DMS153 (cell line): ENCODE measurements at places on chromosomes 16 and 17.
A peak's percentile ranks its signal among the peaks of the same experiment; 100 is the strongest.

DNA sequence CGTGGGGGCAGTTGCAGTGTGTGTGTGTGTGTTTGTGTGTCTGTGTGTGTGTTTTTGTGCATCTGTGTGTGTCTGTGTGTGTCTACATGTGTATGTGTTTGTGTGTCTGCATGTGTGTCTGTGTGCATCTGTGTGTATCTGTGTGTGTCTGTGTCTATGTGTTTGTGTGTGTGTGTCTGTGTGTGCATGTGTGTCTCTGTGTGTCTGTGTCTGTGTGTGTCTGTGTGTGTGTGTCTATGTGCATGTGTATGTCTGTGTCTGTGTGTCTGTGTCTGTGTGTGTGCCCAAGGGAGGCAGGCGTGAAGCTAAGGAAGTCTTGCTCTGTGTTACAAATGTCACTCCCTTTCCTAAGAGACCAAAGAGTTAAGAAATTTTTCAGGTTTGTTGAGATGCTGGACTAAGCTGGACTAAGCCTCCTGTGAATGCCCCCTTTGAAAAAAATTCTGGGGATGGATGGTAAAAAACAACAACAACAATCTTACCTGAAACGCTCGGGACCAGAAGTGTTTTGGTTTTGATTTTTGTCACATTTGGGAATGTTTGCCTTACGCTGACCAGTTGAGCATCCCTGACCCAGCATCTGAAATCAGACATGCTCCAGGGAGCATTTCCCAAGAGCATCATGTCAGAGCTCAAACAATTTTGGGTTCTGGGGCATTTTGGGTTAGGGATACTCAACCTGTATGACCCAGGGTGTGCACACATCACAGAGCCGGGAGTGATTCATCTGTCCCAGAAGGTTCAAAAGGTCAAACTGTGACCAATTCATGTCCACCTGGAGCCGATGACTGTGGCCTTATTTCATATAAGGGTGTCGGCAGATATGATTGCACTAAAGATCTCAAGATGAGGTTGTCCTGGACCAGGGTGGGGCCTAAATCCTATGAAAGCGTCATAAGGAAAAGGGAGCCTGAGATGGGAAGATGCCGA, 48.6 kb upstream of the ZNF469 start:
- DNase-seq = no peak

- no peak for DNase-seq
Measured at GRCh38 chr17:55072898-55073297, 104.3 kb downstream of the STXBP4 start.

- DNase-seq = no peak
Measured at GRCh38 chr16:28257256-28257655, 35.1 kb upstream of the SBK1 start.

- DNase-seq = no peak
Measured at GRCh38 chr17:49851387-49852291, 3.8 kb upstream of the TAC4 start.

DNA sequence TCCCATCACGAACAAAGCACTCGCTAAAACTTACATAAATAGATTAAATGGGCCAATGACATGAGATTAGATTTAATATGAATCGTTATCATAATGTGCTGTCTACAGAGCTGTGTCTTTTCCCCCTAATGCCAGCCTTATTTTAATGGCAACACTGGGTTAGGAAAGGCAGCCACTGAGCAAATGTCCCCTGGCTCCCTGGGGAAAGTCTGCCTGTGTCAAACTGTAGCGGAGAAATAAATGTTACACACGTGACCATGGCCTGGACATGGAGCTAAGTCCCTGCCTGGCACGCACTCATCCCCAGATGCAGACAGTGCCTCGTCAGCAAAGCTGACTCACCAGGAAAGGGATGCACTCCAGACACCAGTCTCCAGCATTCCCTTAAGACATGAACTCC, 61.3 kb upstream of the SDK2 start:
- peak; percentile 84 for DNase-seq

GRCh38 chr17:48539177-48539576, 5.7 kb downstream of the HOXB2 start:
- DNase-seq = no peak

DNA sequence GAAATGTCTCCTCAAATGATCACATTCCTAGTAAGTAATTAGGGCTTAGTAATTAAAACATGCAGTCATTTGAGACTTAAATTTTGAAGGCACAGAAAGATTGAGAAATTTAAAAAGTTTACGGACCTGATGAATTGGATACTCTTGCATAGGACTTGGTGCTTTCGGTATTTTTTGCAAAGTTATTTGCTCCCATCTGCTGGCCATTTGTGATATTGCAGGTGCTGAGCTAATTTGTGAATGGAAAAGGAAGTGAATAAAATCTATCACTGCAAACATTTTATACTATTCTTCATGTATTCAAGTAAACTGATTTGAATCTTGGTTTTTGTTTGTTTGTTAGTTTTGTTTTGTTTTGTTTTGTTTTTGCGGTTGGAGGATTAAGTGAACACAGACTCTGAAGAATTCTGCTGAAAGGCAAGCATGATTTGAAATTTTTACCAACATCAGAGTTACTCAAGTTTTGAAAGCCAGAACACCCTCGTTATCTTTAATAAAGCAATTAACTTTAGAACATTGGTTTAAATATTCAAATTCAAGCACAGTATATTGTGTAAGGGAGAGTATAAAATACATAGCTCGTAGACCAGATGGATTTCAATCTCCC, 689.5 kb upstream of the RBFOX1 start:
- peak; percentile 39 for DNase-seq

DNA sequence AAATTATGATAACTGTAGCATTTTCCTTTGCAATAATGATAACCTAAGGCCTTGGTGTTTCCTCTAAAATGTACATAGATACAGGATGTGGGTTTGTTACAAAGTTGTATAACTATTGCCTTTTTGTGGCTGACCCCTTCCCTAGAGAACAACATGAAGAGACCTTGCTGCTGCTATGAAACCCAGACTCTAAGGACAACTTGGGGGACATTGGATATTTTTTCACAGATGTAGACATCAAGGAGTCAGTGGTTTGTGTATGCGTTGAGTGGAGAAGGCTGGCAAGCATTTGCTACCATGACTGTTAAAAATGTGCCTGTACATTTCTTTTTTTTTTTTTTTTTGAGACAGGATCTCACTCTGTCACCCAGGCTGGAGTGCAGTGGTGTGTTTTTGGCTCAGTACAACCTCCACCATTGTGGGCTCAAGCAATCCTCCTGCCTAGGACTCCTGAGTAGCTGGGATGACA, 12.3 kb downstream of the HMOX2 start:
- DNase-seq = no peak

- DNase-seq = peak; percentile 77
Measured at GRCh38 chr17:28743243-28744103, at the start of gene TRAF4. Gene TRAF4, plus strand, starts transcription at chr17:28744011. Its CDS starts 102 bp downstream, at chr17:28744113.

GRCh38 chr16:84970447-84971127, 40.7 kb downstream of the ZDHHC7 start:
- peak; percentile 45 for DNase-seq

- DNase-seq = no peak
Measured at GRCh38 chr16:76487411-76488064, 210.3 kb downstream of the CNTNAP4 start.

DNA sequence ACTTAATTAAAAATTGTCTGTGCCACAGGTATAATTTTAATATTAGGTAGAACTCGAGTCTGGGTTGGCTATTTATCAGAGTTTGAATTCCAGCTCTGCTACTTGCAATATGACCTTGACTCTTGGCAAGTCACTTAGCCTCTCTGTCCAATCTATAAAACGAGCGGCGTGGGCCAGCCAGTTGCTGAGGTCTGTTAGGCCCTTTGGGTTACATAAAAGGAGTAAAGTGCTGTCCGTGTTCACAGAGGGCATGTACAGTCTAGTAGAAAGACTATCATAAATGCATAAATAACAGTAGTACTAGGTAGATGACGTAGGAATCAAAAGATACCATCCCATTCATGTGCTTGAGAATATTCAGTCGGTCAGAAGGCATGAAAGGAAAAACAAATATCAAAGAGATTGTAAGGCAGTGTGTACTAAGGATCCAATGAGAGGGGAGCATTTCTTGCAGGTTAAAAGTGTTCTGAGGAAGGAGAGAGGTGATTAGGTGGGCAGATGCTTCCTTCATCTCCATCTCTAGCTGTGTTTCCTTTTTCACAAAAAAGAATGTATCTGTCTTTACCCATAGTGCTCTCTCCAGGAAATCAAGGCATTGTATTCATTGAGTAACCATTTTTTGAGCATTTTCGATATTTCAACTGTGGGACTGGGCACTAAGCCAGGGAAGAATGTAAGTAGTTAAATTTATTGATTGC, 2.4 kb downstream of the TNRC6A start:
- no peak for DNase-seq

DNA sequence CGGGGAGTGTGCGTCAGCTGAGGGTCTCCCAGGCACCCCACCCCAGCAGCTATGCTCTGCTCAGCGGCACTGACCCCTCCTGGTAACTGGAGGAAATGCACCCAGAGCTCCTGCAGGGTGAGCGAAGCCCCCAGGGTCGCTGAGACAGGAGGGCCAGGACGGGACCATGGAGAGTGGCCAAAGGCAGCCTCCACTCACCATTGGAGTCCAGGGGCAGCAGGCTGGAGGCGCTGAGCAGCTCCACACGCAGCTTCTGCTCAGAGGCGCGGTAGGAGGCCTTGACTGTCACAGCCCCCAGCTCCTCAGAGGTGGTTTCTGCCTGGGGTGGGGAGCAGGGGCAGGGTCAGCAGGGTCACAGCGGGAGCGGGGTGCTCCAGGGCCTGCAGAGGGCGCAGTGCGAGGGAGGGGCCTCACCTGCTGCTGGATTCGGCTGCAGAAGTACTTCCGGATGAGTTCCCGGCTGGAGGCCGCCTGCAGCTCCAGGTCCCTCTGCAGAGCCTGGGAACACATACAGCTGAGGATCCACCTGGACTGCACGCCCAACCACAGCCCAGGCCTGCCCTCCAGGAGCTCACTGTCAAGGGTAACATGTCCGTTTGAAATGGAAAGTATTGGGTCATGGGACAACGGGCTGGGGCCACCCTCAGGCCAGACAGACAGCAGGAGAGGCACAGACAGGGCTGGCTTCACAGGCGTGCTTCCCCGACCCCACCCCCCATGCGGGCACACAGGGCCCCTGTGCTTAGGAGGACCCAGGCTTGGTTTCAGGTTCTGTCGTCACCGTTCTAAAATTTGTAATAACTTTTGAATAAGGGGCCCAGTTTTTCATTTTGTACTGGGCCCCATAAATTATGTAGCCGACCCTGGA, 13.8 kb downstream of the UNC13D start:
- no peak for DNase-seq

GRCh38 chr17:2057175-2057759, 2.4 kb downstream of the HIC1 start:
- no peak for DNase-seq

GRCh38 chr17:57281887-57282286, 25.6 kb downstream of the MSI2 start:
- DNase-seq = no peak

DNA sequence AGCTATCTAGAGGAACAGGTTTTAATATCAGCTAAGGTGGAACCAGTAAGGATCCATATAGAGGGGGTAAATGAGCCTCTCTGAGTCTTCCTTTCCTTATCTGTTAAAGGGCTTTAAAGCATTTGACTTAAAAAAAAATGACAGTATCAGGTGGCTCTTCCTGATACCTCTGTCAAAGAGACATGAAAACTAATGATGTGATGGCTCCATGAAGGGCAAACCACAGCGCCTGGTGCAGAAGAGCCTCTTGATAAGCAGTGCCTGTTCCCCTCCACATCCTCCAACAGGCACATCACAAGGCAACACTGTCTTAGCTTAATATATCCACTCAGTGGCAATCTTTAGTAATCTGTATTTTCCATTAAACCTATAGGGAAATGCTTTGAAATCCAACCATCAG, 68.9 kb downstream of the USP31 start:
- DNase-seq = no peak

- no peak for DNase-seq
Measured at GRCh38 chr17:74201948-74202347, 1.5 kb upstream of the RPL38 start.

GRCh38 chr16:30439720-30440348, 5.8 kb downstream of the SEPHS2 start:
- DNase-seq = no peak

GRCh38 chr17:2396192-2396567, 4.7 kb downstream of the MNT start:
- DNase-seq = no peak

- no peak for DNase-seq
Measured at GRCh38 chr17:39016193-39017153, 49.3 kb upstream of the FBXO47 start.

GRCh38 chr17:20074001-20074400, 64.8 kb downstream of the SPECC1 start:
- DNase-seq = no peak

DNA sequence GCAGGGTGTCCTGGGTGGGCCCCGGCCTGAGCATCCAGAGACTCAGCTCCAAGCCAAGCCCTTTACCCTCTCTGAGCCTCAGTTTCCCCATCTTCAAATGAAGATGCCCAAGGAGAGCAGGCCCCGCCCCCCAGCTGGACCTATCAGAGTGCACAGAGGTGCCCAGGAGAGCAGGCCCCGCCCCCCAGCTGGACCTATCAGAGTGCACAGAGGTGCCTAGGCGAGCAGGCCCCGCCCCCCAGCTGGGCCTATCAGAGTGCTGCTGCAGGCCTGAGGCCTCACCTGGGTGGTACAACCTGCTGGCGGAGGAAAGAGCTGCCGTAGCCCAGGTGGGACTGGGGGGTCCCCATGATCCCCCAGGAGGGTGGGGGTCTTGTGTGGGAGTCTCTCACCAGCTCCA, 3.4 kb upstream of the SSTR5 start:
- peak; percentile 57 for DNase-seq

GRCh38 chr17:19288453-19288852, 51.3 kb downstream of the EPN2 start:
- no peak for DNase-seq

GRCh38 chr17:79769570-79770506, 8.1 kb upstream of the CBX2 start:
- no peak for DNase-seq

DNA sequence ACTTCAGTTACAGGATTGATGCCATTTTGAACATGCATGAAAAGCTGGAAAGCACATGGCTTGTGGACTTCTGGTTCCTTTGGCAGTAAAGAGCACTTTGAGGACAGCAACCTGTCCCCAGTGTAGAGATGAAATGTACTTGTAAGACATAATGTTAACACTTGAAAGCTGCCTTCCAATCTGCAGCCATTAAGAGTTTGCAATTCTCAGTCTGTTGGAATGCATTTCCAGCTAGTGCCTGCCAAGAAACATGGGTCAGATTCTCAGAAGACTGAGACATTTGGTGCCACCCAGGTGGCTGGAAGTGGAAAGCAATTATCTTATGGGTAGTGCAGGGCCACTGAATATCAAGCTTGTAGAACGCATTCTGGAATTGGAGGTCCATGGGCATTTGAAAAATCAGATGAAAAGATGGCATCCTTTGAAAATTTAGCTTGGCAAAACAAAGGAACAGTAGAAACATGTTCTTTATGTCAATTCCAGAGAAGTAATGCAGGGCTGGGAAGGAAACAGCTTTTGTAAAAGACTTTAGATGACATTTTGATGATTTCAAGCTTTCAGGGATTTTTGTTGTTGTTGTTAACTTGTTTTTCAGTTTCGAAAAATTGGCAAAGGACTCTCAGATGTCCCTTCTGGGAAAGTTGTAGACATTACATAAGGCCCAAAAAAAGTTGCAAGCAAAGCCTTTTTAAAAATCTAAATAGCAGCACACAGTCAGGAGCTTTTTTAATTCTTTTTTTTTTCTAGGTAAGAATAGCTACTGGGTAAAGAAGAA, 147.0 kb downstream of the ABCA8 start:
- DNase-seq = no peak

GRCh38 chr17:28379814-28380801, 8.6 kb downstream of the SARM1 start:
- DNase-seq = no peak

- no peak for DNase-seq
Measured at GRCh38 chr16:7324321-7324720, 8.3 kb upstream of the RBFOX1 start.
